H1 (cell line): ENCODE measurements at places on chromosomes 3 and 15.
A peak's percentile ranks its signal among the peaks of the same experiment; 100 is the strongest.

DNA sequence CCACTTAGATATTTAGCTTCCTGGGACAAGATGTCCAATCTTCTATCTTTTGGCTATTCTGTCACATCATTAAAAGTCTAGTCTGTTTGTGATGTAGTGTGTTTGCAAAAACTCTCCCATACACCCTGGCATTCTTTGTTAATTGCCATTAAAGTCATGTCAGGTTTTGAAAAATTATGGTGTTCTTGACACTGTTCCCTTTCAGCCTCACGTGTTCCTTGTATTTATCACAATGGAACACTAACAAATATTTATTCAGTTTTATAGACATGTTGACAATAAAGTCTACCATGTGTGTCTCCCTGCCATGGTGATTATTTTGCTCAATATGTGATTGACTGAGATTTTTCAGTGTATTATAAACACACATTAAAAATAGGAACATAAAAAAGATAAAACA is 9.4 kb upstream of the CACNA1D start:
- DNase-seq, result no peak

- DNase-seq, result no peak
Observed at GRCh38 chr3:160796813-160797164, 40.8 kb downstream of the PPM1L start.

GRCh38 chr3:46684891-46685290 is 8.6 kb downstream of the ALS2CL start:
- DNase-seq, result no peak

GRCh38 chr15:74207652-74208440 is 5.3 kb upstream of the STRA6 start:
- DNase-seq, result no peak

DNA sequence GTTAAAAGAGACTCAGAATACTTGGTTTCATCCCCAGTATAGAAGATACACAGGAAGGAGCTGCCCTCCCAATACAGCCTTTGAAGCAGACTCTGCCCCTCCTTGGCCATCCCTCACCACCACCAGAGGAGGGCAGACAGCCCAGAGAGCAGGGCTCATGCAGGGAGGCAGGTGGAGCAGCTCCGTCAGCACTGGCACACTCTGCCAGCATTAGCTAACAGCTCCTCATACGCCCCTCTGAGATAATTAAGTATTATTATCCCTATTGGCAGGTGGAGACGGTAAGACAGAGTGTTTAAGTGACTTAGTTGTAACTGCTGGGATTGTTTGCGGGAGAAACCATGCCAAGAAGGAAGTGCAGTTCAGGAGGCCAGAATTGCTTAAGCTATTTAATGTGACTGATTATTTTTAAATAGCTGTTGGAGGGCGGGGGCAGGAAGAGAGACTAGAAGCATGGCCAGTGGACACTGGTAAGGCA is 434.0 kb downstream of the EPHB1 start:
- no peak for DNase-seq

DNA sequence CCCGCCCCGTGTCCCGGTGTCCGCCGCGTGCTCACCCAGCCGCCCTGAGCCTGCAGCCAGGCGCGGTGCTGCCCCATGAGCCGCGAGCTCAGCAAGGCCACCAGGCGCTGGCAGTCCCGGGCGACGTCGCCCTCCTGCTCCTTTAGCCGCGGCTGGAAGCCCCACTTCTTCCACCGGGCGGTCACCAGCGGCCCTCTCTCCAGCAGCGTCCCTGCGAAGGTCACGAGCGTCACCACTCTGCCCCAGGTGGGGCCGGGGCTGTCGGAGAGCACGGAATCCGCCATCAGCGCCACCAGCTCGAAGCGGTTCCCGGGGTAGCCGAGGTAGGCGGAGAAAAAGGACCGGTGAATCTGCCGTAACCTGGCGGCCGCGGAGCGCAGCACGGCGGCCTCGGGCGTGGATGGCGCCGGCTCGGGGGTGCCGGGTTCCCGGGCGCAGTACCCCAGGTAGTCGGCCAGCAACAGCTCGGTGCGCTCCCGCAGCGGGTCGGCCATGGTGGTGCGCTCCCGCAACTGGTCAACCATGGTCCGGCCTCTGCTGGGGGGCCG is 298 bp downstream of the BCL2L10 start:
- DNase-seq, result no peak

DNA sequence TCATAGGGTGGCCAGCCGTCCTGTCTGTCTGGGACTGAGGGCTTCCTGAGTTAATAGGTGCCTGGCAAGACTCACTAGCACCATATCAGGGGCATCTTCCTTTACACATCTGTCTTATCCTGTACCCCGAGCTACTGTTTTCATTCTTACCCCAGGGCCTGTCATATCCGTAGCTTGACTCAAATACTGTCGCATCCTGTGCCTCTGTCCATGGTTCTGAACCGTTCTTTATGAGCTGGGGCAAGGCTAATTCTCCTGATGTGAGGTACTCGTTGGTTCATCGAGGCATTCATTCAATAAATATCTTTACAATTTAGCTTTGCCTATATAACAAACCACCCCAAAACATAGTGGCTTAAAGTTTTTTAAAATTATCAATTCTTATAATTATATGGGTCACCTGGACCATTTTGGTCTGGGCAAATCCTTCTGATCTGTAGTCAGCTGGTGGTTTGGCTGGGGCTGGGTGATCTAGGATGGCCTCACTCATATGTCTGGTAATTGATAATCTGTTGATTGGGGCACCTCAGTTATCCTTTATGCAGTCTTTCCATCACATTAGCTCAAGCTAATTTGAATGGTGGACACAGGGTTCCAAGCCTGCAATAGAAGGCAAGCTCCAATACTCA is 121.2 kb downstream of the TLE3 start:
- peak; percentile 70 for DNase-seq
